ENCODE measurements at places on chromosomes 7 and 10. TPM values are rescaled to one million over a fixed set of nuclear protein-coding genes. Genes with fewer than 3 reads are reported as not detected.

GRCh38 chr10:130761788-130762301 lies 549.7 kb downstream of the TCERG1L start:
- no peak for DNase-seq
- H3K4me1 ChIP-seq, result no peaks in the 10 kb centered on the region
- H3K27me3 ChIP-seq, result no peaks in the 10 kb centered on the region
- no peaks in the 10 kb centered on the region for H3K36me3 ChIP-seq
- no peak overlapping the region for H3K27ac ChIP-seq

GRCh38 chr10:101330631-101331225 lies 23.2 kb upstream of the BTRC start:
- no peak overlapping the region for H3K4me3 ChIP-seq
- H3K27ac ChIP-seq, result no peak overlapping the region
- H3K27me3 ChIP-seq, result no peaks in the 10 kb centered on the region
- H3K4me1 ChIP-seq, result no peaks in the 10 kb centered on the region
- H3K36me3 ChIP-seq, result no peaks in the 10 kb centered on the region
- no peak for DNase-seq

- no peak overlapping the region for H3K4me3 ChIP-seq
- no peaks in the 10 kb centered on the region for H3K36me3 ChIP-seq
- no peaks in the 10 kb centered on the region for H3K27me3 ChIP-seq
These were observed 30.5 kb downstream of the HHEX start for GRCh38 chr10:92719991-92720830.

DNA sequence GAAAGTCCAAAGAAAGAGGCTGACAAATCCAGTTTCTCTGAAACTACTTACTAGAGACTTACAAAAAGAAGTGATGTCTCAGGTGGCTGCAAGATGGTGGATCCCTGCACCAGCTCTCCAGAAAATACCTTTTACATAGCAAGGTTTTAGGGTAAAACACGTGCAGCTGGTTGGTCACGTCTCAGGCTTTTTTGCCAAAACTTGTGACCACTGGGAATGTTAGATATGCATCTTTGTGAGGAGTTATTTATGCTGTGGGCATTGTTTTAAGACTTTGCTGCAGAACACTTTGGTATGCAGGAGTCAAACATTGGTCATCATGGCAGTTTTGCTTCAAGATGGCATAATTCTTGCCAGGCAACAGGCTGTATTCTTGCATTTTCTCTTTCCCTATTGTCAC lies 1352.8 kb downstream of the REEP3 start:
- H3K27me3 ChIP-seq, result no peaks in the 10 kb centered on the region
- no peak for DNase-seq
- H3K4me3 ChIP-seq, result no peak overlapping the region
- no peaks in the 10 kb centered on the region for H3K4me1 ChIP-seq
- H3K27ac ChIP-seq, result no peak overlapping the region
- no peaks in the 10 kb centered on the region for H3K36me3 ChIP-seq

DNA sequence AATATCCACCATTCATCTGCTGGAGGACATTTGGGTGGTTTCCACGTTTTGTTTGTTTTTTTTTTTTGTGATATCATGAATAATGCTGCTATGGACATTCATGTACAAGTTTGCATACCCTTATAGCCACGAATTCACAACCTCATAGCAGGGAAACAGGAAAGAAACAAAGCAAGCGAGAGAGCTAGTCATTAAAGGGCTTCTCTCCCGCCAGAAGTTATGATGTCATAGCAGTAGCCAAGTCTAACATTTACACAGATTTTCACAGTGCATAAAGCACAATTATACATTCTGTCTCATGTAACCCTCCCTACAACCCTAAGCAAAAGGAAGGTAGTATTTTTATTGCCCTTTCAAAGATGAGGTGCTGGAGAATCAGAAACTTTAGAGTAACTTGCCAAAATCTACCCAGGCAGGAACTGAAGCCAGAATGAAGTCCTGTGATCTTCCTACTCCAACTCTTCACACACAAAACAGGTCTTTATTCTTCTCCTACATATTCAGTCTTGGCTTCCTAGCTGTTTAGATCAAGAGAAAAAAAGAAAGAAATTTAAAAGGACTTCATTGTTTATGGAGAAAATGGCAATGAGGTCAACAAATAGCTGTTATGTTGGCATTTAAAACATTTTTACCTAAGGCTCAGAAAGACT lies 33.9 kb upstream of the GPAM start:
- H3K4me1 ChIP-seq, result no peaks in the 10 kb centered on the region
- H3K27ac ChIP-seq, result no peak overlapping the region
- H3K27me3 ChIP-seq, result no peaks in the 10 kb centered on the region
- no peak overlapping the region for H3K4me3 ChIP-seq
- DNase-seq, result no peak
- H3K36me3 ChIP-seq, result no peaks in the 10 kb centered on the region

- no peaks in the 10 kb centered on the region for H3K27me3 ChIP-seq
- DNase-seq, result no peak
- no peaks in the 10 kb centered on the region for H3K36me3 ChIP-seq
- H3K4me1 ChIP-seq, result no peaks in the 10 kb centered on the region
- H3K4me3 ChIP-seq, result no peak overlapping the region
These were observed 47.8 kb downstream of the IPMK start for GRCh38 chr10:58219875-58220274.

GRCh38 chr10:109838592-109839244 lies 84.6 kb downstream of the XPNPEP1 start:
- H3K4me1 ChIP-seq, result peaks cover 4% of the 10 kb centered on the region
- H3K36me3 ChIP-seq, result no peaks in the 10 kb centered on the region
- no peak overlapping the region for H3K27ac ChIP-seq
- H3K4me3 ChIP-seq, result no peak overlapping the region

DNA sequence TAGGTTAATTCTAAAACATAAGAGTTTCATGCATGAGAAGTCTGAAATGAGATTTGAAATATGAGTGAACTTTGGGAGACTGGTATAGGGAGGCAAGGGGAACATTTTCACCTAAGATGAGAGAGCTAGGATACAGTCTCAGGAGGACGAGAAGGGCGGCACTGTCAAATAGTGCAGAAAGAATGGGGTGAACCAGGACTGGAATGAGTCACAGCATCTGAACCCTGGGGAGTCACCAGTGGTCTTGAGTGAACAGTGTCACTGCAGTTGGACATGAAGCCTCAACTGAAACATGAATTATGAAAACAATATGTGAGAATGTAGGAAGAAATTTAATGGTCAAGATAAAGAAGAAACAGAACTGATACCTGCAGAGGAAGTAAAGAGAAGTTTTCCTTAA lies 33.8 kb downstream of the GNG11 start:
- no peak for DNase-seq
- H3K27me3 ChIP-seq, result no peaks in the 10 kb centered on the region
- no peak overlapping the region for H3K27ac ChIP-seq
- no peaks in the 10 kb centered on the region for H3K4me1 ChIP-seq
- no peak overlapping the region for H3K4me3 ChIP-seq

- H3K4me1 ChIP-seq, result peaks cover 7% of the 10 kb centered on the region
- peak; percentile 24 for DNase-seq
- no peak overlapping the region for H3K27ac ChIP-seq
- no peaks in the 10 kb centered on the region for H3K27me3 ChIP-seq
- H3K4me3 ChIP-seq, result peak overlapping the region; percentile 53
- H3K36me3 ChIP-seq, result no peaks in the 10 kb centered on the region
These were observed 584 bp upstream of the RUNDC3B start for GRCh38 chr7:87627634-87627994.

GRCh38 chr10:129120441-129120840 lies 346.6 kb upstream of the MGMT start:
- H3K4me3 ChIP-seq, result no peak overlapping the region
- H3K27ac ChIP-seq, result no peak overlapping the region
- no peaks in the 10 kb centered on the region for H3K36me3 ChIP-seq
- no peak for DNase-seq
- no peaks in the 10 kb centered on the region for H3K4me1 ChIP-seq

DNA sequence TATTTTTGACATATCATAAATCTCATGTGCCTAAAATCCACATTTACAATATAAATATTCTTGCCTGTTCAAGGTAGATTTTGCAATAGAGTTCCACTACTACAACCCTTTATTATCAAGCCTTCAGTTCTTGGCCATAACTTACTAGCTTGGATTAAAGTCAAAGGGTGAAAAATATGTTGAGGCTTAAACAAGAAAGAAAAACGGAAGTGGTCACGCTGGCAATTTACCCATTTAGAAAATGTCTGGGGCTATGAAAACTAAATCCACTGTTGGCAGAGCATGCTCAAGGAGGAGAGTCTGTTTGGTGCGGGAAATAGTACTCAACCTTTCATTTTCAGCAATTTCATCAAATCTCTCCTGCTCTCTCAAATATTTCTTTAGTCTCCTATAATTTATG lies 209.8 kb upstream of the RHOBTB1 start:
- no peaks in the 10 kb centered on the region for H3K36me3 ChIP-seq
- H3K4me3 ChIP-seq, result no peak overlapping the region
- no peak for DNase-seq

GRCh38 chr10:71344154-71344925 lies 25.3 kb downstream of the SLC29A3 start:
- H3K27ac ChIP-seq, result no peak overlapping the region
- no peak for DNase-seq
- no peaks in the 10 kb centered on the region for H3K4me1 ChIP-seq
- no peaks in the 10 kb centered on the region for H3K36me3 ChIP-seq
- H3K4me3 ChIP-seq, result no peak overlapping the region

DNA sequence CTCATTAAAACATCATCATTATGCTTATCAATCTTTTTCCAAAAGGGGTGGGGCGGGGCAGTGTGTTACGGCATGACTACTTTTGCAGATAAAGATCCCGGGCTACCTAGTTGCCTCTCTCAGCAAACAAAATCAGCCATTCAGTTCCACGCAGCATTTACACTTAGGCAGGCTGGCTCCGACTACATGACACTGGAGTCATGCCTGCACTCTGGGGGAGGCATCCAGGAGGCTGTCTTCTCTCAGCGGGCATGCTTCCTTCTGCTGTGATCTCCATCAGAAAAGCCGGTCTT lies 193.9 kb upstream of the TCF7L2 start:
- H3K4me3 ChIP-seq, result no peak overlapping the region
- no peaks in the 10 kb centered on the region for H3K27me3 ChIP-seq
- no peak for DNase-seq

- H3K27me3 ChIP-seq, result no peaks in the 10 kb centered on the region
- H3K4me3 ChIP-seq, result no peak overlapping the region
- no peaks in the 10 kb centered on the region for H3K4me1 ChIP-seq
- no peak for DNase-seq
- no peak overlapping the region for H3K27ac ChIP-seq
These were observed 239.7 kb upstream of the LRGUK start for GRCh38 chr7:133887459-133887858.

GRCh38 chr7:11786186-11786585 lies 45.8 kb downstream of the THSD7A start:
- no peak overlapping the region for H3K27ac ChIP-seq
- H3K36me3 ChIP-seq, result no peaks in the 10 kb centered on the region
- H3K4me1 ChIP-seq, result no peaks in the 10 kb centered on the region
- no peaks in the 10 kb centered on the region for H3K27me3 ChIP-seq
- H3K4me3 ChIP-seq, result no peak overlapping the region

DNA sequence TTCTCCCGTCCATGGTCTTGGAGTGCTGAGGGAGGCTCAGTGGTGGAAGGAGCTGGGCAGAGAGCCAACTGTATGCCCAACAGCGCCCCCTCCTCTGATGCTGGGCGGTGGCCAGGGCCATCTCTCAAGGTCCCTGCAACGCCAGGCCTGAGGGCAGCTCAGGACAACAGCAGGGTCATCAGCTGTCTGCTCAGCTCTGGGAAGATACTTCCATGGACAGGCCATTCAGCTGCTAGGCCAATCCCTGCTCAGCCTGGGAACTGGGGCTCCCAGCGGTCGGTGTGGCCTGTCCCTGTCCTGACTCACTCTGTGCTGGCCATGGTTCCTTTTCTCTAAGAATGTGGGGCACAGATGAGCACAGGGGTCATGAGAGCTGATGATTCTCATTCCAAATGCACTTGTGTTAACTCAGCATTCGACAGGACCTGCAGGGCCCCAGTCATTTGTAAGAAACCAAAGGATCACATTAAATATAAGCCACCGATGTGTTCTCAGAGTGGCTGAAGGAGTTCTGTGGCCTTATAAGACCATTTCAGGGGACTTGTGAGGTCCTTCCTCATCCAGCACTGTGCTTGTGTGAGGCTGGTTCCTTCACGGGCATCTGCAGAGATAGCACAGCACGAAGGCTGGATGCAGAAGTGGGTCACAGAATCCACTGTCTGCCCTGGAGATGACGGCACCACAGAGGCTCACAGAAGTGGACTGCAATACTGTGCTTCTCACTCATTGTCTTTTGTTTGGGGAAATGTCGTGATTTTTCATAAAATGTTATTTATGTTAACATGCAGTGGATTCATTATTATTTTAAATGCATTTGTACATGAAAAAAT lies 73.0 kb downstream of the ADCY1 start:
- no peak for DNase-seq
- H3K27me3 ChIP-seq, result no peaks in the 10 kb centered on the region
- no peaks in the 10 kb centered on the region for H3K36me3 ChIP-seq
- no peaks in the 10 kb centered on the region for H3K4me1 ChIP-seq

GRCh38 chr7:152522571-152523067 lies 86.8 kb upstream of the KMT2C start:
- no peaks in the 10 kb centered on the region for H3K27me3 ChIP-seq
- no peaks in the 10 kb centered on the region for H3K36me3 ChIP-seq
- H3K27ac ChIP-seq, result no peak overlapping the region
- H3K4me3 ChIP-seq, result no peak overlapping the region
- H3K4me1 ChIP-seq, result peaks cover 4% of the 10 kb centered on the region

DNA sequence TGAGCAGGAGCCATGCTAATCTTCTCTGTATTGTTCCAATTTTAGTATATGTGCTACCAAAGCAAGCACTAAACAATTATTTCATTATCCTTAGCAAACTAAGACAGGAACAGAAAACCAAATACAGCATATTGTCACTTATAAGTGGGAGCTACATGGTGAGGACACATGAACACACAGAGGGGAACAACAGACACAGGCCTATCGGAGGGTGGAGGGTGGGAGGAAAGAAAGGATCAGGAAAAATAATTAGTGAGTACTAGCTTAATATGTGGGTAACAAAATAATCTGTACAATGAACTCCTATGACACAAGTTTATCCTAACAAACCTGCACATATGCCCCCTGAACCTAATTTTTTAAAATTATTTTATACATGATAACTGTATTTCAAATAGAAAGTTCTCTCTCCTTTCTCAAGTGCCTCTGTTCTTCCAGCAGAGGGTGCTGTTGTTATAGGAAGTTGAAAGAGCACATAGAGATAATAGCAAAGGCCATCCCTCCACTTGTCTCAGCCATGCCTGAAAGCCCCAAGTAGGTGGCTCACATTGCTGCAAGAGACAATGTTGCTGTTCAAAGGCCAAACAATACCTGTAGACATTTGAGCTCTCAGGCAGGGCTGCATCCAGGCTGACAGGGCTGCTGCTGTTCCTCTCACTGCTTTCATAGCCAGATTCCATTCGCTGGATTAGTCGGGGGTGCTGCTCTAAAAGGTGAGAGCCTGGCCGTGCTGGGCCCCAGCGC lies 33.4 kb upstream of the PPP3CB start:
- no peaks in the 10 kb centered on the region for H3K4me1 ChIP-seq
- no peak overlapping the region for H3K4me3 ChIP-seq
- H3K27me3 ChIP-seq, result no peaks in the 10 kb centered on the region
- DNase-seq, result peak; percentile 39
- H3K27ac ChIP-seq, result no peak overlapping the region

GRCh38 chr7:132410861-132411541 lies 165.3 kb downstream of the PLXNA4 start:
- H3K4me3 ChIP-seq, result no peak overlapping the region
- H3K36me3 ChIP-seq, result no peaks in the 10 kb centered on the region
- DNase-seq, result no peak
- no peaks in the 10 kb centered on the region for H3K27me3 ChIP-seq

Gene MRC1
- total RNA-seq, result 9.5 TPM

Gene TWNK
- total RNA-seq, result 2.4 TPM

Gene NUTM2D
- 5.8 TPM for total RNA-seq

Gene NCOA4
- total RNA-seq, result 93.1 TPM

Gene WNT2
- total RNA-seq, result not detected

Gene AKR1D1
- total RNA-seq, result not detected

Gene AGAP9
- total RNA-seq, result 11.3 TPM

Gene NUTM2A
- total RNA-seq, result 1.4 TPM

Gene POLR2J2
- 4.9 TPM for total RNA-seq

Measured in ovary (tissue), 10 donors.